Activated naive CD8-positive, alpha-beta T cell treated with anti-CD3 and anti-CD28 coated beads for 36 hours (primary cell): ENCODE measurements at places on chromosomes 2 and 18.
A peak's percentile ranks its signal among the peaks of the same experiment; 100 is the strongest.

GRCh38 chr18:70461323-70462077 lies 172.7 kb downstream of the SOCS6 start:
- no peak for DNase-seq

DNA sequence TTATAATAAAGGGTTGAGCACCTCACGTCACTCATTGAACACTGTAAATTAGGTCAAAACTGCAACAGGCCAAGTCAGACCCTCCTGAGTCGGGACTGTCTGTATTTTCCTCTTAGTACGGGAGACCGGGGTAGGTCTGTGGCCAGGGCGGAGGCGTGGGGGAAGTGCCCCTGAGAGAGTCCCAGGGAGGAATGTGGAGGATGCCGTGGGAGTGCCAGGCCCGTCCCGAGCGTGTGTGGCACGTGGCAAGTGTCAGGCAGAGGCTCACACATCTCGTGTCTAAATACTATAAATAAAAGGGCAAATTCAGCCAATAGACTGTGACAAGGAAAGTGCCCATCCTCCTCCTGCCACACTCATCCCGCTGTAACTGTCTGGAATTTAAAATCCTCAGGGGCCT lies 6.3 kb upstream of the HDAC4 start:
- no peak for DNase-seq

- DNase-seq = no peak
These were observed 51.6 kb downstream of the DPP4 start for GRCh38 chr2:162022290-162022945.

GRCh38 chr2:226802573-226802972 lies 3.0 kb upstream of the IRS1 start:
- no peak for DNase-seq

DNA sequence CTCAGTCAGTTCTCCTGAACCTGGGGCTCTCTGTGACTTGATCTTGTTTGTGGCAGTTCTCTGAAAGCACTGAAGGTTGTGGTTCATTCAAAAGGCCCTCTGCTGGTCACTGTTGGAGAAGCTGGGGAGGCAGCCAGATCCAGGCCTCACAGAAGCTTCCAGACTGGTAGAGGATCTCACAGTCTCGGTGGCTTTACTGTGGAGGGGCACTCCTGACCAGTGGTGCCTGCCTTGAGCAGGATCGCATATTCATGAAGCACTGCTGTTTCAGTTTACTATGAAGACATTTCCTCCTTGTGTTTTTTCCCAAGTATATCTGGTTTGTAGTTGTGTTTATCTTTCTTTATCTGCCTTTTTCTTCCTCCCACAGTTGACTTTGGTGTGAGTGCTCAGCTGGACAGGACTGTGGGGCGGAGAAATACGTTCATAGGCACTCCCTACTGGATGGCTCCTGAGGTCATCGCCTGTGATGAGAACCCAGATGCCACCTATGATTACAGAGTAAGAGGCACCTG lies 133.9 kb downstream of the MAP4K4 start:
- DNase-seq = peak; percentile 53

GRCh38 chr2:212359425-212360067 lies 179.1 kb downstream of the ERBB4 start:
- no peak for DNase-seq

- DNase-seq = peak; percentile 51
These were observed 86.8 kb upstream of the DNER start for GRCh38 chr2:229800997-229801754.

DNA sequence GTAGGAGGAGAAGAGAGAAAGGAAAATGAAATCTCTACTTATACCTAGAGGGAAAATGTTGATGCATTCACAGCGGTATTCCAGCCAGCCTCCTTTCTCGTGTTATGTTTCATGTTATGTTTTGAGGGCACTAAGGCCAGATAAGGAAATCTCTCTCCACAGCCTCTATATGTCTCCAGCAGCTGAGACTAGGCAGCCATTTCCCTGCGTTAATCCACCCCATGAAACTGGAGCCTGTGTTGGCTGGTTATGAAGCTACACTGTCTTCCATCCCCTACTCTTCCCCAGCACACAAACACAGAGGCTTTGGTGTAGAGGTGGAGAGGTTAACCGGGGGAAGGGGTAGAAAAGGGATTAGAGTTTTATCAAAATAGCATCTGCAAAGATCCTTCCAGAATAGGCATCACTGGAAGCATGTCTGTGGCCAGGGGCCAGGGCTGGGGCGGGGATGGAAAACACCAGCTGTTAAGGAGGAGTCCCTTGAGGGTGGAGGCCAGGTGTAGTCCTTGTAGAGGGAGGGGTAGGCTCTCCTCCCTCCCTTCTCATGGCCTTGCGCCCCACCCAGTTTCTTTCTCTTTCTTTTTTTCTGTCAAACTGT lies 100.9 kb upstream of the TNP1 start:
- no peak for DNase-seq

GRCh38 chr2:133262893-133263292 lies 305.4 kb downstream of the NCKAP5 start:
- DNase-seq = no peak

GRCh38 chr2:10338270-10339188 lies 35.8 kb downstream of the HPCAL1 start:
- DNase-seq = no peak

DNA sequence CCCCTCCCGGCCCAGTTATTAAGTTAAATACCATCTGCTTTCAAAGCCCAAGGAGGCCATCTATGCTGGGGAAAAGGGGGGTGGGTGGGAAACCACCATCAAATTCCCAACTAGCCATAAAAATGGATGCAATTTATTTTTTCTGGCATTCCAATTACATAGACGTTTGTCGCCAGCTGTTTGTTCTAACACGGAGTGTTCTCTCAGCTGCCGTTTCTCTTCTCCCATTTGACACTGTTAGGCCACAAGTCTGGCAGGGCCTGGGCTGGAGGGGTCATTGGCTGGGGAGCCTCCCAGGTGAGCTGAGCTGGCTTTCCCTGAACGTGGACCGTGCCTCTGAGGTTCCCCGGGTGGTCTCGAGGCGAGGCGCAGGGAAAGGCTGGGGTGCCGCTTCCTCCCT lies 16.6 kb downstream of the ATOH8 start:
- DNase-seq = no peak

GRCh38 chr2:115524452-115524851 lies 1082.0 kb downstream of the DPP10 start:
- no peak for DNase-seq

DNA sequence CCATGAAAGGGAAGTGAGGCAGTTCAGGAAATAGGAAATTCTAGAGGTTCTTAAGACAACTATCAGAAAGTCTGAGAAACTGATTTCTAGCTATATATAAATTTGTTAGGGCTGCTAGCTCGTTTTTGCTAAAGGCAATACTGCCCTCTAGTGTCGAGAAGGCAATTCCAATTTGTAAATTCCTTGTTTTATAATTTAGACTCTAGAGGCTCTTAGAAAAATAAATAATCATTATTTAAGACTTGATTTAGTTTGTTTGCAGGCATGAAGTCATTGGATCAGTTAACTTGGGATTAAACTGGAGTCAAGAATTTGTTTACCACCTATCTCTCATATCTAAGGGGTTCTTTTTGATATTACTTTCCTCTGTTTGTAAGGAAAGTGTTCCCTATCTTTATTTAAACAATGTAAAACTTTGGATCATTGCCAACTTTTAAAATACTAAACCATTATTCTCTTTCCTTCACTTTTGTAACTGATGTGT lies 66.2 kb downstream of the ACVR2A start:
- peak; percentile 0 for DNase-seq

GRCh38 chr2:232389327-232389726 lies 10.8 kb downstream of the ALPP start:
- no peak for DNase-seq

DNA sequence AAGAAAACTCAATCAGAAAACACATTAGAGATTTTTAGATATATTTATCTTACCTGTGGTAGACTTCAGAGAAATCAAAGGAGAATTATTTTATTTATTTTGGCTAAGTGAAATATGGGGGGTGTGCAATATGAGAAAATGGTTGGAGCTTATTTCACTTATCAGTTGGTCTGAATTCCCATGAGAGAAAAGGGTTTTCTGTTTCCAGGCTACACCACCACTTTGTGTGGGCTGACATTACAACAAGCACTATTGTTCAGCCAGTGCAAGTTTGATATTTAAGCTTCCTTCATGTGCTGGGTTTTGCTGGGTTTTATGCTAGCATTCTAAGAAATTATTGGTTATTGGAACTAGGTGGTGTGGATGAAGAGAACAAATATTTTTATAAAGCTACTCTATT lies 33.5 kb downstream of the RMND5A start:
- no peak for DNase-seq
